ENCODE measurements at places on chromosomes 11 and 22.

DNA sequence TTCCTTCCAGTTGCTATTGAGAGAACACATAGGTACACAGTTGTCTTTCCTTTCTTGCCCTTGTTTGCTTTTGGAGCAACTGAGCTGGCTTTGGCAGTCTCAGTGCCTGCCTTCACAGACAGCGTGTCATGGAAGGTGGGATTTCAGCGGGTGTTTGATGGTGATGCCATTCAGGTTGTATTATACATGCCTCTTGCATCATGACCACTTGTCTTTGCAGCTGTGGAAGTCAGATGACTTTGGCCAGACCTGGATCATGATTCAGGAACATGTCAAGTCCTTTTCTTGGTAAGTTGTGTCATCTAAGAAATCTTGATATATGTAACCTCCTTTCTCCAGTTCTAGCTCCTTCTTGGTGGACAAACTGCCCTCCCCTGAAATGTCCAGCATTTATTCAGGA lies 37.1 kb upstream of the SORL1-AS1 start:
- DNase-seq = no peak

- DNase-seq = no peak
These were observed 32.4 kb upstream of the SYT13 start for GRCh38 chr11:45318516-45318915.

DNA sequence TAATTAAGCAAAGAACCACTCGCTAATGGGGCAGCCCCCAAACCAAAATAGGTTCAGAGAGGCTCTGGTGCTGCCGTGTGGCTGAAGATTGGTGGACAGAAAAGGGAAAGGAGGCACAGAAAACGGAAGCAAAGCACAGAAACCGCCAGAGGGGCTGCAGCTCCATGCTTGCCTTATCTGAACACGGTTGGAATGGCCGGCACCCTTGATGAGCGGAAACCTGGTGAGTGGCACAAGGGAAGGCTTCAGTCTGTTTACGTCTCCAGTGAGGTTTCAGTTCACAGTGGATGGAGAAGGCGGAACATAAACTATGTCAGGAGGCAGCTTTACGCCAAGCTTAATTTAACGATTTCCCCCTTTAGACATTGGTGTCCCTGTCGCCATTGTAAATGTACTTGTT lies 5.2 kb upstream of the PRR33 start:
- DNase-seq = no peak

DNA sequence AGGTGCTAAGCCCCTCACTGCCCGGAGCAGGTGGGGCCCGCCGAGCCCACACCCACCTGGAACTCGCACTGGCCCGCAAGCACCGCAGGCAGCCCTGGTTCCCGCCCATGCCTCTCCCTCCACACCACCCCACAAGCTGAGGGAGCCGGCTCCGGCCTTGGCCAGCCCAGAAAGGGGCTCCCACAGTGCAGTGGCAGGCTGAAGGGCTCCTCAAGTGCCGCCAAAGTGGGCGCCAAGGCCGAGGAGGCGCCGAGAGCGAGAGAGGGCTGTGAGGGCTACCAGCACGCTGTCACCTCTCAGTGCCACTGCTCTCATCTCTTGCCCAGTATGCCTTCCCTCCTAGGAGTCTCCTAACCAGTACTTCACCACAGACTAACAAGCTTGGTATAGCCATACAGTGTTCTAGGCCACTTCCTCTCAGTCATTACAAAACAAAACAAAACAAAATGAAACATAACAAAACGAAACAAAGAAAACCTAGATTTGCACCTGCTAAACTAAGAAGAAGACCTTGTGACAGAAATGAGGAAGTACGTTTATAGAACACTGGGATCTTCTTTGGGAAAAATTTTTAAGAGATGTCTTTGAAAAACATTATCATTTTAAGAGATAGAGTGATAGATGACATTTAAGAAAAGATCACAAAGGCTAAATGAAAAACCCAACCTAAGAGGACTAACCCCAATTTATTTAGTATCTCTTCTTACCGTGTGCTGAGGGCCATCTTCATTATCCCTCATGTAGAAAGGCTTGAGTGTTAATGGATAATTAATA lies 47.7 kb upstream of the GAB2 start:
- no peak for DNase-seq

DNA sequence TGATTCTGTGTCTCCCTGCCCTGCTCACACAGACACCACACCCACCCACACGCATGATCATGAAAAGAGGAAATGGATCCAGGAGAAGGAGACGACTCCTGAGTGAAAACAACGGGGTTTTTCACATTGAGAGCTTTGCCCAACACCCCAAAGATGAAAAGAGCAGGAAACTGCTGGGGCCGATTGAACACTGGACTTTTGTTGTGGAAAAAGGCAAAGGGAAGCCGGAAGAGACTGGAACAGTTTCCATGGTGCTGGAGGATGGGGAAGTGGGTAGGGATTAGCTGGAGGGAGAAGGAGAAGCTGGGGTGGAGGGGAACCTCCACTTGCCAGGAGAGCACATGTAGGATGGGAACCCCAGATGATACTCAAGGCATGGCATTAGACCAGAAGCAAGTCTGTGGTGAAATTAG lies 5.2 kb upstream of the SLC43A3 start:
- DNase-seq = no peak

DNA sequence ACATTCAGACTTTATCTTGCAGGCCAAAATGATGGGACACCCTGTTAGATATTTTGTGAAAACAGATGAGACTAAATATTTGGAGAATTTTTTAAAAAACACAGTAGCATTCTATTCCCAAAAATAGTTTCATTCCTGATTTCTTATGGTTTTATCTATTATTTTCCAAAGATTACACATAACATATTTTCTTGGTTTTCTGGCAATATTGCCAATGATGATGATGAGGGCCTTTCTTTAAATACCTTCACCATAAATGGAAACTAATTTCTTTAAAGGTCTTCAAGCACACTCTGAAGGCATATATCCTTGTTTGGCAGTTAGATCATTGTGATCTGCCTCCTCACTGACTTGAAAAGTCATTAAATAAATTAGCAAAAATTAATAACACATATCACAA lies 522.3 kb upstream of the LUZP2 start:
- no peak for DNase-seq

Measured in SHP77 (cell line).